ENCODE measurements at places on chromosomes 13 and 19.

DNA sequence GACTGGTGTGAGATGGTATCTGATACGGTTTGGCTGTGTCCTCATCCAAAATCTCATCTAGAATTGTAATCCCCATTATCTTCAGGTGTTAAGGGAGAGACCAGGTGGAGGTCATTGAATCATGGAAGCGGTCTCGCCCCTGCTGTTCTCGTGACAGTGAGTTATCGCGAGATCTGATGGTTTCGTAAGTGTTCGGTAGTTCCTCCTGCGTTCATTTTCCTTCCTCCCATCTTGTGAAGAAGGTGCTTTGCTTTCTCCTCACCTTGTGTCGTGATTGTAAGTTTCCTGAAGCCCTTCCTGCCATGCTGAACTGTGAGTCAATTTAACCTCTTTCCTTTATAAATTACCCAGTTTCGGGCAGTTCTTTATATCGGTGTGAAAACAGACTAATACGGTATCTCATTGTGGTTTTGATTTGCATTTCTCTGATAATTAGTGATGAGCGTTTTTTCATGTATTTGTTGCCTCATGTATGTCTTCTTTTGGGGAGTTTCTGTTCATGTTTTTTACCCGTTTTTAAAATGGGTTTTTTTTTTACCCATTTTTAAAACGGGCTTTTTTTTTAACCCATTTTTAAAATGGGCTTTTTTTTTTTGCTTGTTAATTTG, 102.8 kb upstream of the SLC10A2 start:
- H3K4me3 ChIP-seq, result no peak overlapping the region
- H3K4me1 ChIP-seq, result no peaks in the 10 kb centered on the region
- H3K27me3 ChIP-seq, result no peaks in the 10 kb centered on the region

DNA sequence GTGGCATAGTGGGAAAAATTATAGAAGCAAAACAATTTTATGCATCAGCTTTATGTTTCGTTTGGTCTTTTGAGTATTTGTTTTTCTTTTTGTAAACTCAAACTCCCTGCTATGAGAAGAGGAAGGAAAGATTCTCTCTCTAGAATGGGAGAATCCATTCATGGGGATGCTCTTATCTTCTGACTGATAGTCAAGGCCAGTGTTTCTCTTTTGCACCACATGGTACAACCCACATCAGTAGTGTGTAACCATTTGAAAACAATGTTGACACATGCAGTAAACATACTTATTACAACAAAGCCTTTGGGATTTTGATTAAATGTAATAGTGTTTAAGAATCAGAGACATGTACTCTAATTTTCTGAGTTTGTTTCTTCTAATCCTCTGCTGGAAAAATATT, 490.5 kb downstream of the MYO16 start:
- H3K4me3 ChIP-seq, result no peak overlapping the region
- H3K27me3 ChIP-seq, result peaks cover 20% of the 10 kb centered on the region
- H3K27ac ChIP-seq, result no peak overlapping the region
- no peaks in the 10 kb centered on the region for H3K4me1 ChIP-seq
- no peak for DNase-seq
- no peaks in the 10 kb centered on the region for H3K36me3 ChIP-seq

- no peak overlapping the region for H3K4me3 ChIP-seq
- no peaks in the 10 kb centered on the region for H3K27me3 ChIP-seq
- H3K27ac ChIP-seq, result no peak overlapping the region
These were observed 124.6 kb downstream of the FGF14 start for GRCh38 chr13:102277286-102277685.

DNA sequence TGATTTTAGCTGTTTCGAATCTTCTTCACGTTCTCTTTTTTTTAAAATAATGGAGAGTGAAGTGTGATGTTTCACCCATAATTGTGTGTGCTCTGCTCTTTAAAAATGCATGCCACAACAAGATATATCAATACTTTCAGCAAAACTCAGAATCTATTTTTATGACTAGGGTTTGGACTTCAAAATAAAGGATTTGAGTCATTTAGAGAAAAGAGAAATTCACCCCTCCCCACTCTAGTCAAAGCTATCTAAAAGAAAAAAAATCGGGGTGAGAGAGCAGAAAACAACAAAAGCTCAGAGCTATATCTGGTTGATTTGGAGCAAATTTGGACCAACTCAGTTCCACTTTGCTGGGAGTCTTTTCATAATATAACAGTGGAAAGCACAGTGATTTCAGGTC, 244.5 kb downstream of the DNAJC15 start:
- H3K27ac ChIP-seq, result peak overlapping the region; percentile 76
- H3K36me3 ChIP-seq, result no peaks in the 10 kb centered on the region
- H3K4me3 ChIP-seq, result 0 out of 2 replicates have a peak overlapping the region, but pooled peaks have one; percentile 35
- H3K27me3 ChIP-seq, result no peaks in the 10 kb centered on the region
- peaks cover 38% of the 10 kb centered on the region for H3K4me1 ChIP-seq

- H3K4me1 ChIP-seq, result no peaks in the 10 kb centered on the region
- no peaks in the 10 kb centered on the region for H3K27me3 ChIP-seq
- no peak overlapping the region for H3K27ac ChIP-seq
- H3K4me3 ChIP-seq, result no peak overlapping the region
These were observed 350.9 kb upstream of the NBEA start for GRCh38 chr13:34591129-34591528.

- no peaks in the 10 kb centered on the region for H3K4me1 ChIP-seq
- no peak for DNase-seq
- no peaks in the 10 kb centered on the region for H3K27me3 ChIP-seq
- no peak overlapping the region for H3K4me3 ChIP-seq
- H3K36me3 ChIP-seq, result no peaks in the 10 kb centered on the region
- H3K27ac ChIP-seq, result no peak overlapping the region
These were observed 44.5 kb upstream of the TPM4 start for GRCh38 chr19:16031872-16032200.

DNA sequence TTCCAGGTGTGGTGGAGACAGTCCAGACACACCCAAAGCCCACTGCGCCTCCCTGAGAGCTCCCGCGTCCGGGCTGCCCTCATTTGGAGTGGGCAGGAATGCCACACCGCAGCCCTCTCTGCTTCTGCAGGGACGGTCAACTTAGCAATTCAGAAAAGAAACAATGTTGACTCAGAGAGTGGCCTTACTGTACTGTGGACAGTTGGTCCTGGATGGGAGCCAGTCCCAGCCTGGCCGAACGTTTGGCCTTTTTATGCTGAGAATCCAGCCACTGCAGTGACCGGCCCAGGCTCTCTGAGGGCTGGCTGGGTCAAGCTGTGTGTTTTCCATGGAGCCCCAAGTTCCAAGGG, 7.2 kb downstream of the GAS6 start:
- DNase-seq, result peak; percentile 46
- H3K27ac ChIP-seq, result peak overlapping the region; percentile 21
- H3K36me3 ChIP-seq, result peaks cover 48% of the 10 kb centered on the region
- peaks cover 28% of the 10 kb centered on the region for H3K4me1 ChIP-seq
- no peak overlapping the region for H3K4me3 ChIP-seq

GRCh38 chr13:51814825-51815650, 11.1 kb upstream of the DHRS12 start:
- H3K36me3 ChIP-seq, result no peaks in the 10 kb centered on the region
- peak; percentile 66 for DNase-seq
- H3K4me1 ChIP-seq, result no peaks in the 10 kb centered on the region
- 0 out of 2 replicates have a peak overlapping the region, but pooled peaks have one; percentile 44 for H3K4me3 ChIP-seq
- H3K27ac ChIP-seq, result no peak overlapping the region

DNA sequence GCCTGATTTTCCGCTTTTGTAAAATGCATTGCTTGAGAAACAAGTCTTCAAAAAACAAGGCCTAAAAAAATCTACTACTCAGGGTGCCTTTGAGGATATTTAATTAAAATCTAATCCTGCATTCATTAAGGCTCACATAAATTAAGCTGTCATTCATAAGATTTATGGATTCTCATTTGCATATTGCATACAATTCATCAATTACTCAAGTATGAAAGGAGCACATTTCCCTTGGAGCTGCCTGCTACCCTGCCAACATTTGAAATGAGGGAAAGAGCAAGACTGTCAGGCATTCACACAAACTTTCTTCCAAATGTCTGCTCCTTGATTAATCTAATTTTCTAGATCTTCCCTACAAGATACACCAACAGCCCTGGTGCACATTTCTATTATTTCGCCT, 140.0 kb downstream of the DACH1 start:
- H3K4me3 ChIP-seq, result no peak overlapping the region
- H3K27me3 ChIP-seq, result no peaks in the 10 kb centered on the region
- DNase-seq, result no peak
- H3K27ac ChIP-seq, result no peak overlapping the region
- H3K36me3 ChIP-seq, result no peaks in the 10 kb centered on the region
- no peaks in the 10 kb centered on the region for H3K4me1 ChIP-seq

Measured in GM23248 (cell line).